ENCODE measurements at places on chromosomes 4 and X.

DNA sequence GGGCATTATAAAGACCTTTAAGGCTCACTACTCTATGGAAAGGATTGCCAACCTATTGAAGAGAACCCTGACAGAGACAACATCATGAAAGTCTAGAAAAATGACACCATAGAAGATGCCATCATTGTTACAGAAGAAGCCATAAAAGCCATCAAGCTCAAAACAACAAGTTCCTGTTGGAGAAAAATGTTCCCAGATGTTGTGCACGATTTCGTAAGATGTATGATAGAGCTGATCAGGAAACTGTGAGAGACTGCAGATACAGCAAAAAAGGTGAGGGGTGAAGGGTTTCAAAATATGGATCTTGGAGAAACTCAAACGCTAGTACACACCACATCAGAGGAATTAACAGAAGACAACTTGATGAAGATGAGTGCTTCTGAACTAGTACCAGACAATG, 53.3 kb downstream of the WDFY3 start:
- H3K27ac ChIP-seq: no peak overlapping the region
- no peaks in the 10 kb centered on the region for H3K27me3 ChIP-seq
- H3K4me1 ChIP-seq: peaks cover 2% of the 10 kb centered on the region
- DNase-seq: no peak

DNA sequence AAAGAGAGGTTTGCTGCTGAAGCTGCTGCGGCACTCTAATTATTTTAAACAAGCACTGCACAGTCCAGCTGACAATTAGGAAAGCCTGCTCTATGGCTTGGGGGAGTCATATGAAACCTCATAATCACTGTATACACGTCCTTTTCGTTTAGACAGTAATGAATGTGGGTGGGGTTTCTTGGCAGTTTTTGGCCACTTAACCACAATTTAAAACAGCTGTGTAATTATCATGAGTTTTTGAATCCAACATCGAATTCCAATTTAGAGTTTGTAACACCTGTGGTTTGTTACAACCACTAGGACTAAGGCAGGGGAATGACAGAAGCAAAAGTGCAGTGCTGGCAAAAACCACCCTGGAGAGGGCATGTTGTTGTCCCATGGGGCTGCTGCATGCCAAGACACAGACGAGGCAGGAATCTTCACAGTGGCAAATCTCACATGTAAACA, 99.5 kb downstream of the CXXC4 start:
- no peak overlapping the region for H3K4me3 ChIP-seq
- no peak overlapping the region for H3K27ac ChIP-seq
- DNase-seq: no peak
- H3K36me3 ChIP-seq: no peaks in the 10 kb centered on the region

GRCh38 chr4:40458683-40459082, 123.5 kb downstream of the CHRNA9 start:
- H3K27ac ChIP-seq: no peak overlapping the region
- no peaks in the 10 kb centered on the region for H3K27me3 ChIP-seq
- H3K4me3 ChIP-seq: no peak overlapping the region

DNA sequence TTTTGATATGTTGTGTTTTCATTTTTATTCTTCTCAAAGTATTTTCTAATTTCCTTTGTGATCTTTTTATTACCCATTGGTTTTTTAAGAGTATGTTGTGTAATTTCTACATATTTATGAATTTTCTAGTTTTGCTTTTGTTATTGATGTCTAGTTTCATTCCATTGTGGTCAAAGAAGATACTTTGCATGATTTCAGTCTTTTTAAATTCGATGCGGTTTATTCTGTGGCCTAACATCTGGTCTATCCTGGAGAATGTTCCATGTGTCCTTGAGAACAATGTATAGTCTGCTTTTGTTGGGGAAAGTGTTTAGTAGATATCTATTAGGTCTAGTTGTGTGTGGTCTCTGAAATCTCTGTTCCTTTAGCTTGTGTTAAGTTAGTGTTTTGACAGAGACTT, 46.2 kb downstream of the PPEF1 start:
- no peak overlapping the region for H3K4me3 ChIP-seq
- H3K36me3 ChIP-seq: no peaks in the 10 kb centered on the region
- H3K27me3 ChIP-seq: no peaks in the 10 kb centered on the region
- no peak for DNase-seq
- H3K27ac ChIP-seq: no peak overlapping the region

- H3K36me3 ChIP-seq: no peaks in the 10 kb centered on the region
- no peak overlapping the region for H3K4me3 ChIP-seq
- H3K4me1 ChIP-seq: no peaks in the 10 kb centered on the region
Measured at GRCh38 chr4:137946453-137947174, 295.5 kb downstream of the SLC7A11 start.

- no peaks in the 10 kb centered on the region for H3K36me3 ChIP-seq
- H3K27ac ChIP-seq: no peak overlapping the region
- no peaks in the 10 kb centered on the region for H3K27me3 ChIP-seq
- no peak overlapping the region for H3K4me3 ChIP-seq
Measured at GRCh38 chr4:33649471-33649870, 2594.8 kb downstream of the ARAP2 start.

DNA sequence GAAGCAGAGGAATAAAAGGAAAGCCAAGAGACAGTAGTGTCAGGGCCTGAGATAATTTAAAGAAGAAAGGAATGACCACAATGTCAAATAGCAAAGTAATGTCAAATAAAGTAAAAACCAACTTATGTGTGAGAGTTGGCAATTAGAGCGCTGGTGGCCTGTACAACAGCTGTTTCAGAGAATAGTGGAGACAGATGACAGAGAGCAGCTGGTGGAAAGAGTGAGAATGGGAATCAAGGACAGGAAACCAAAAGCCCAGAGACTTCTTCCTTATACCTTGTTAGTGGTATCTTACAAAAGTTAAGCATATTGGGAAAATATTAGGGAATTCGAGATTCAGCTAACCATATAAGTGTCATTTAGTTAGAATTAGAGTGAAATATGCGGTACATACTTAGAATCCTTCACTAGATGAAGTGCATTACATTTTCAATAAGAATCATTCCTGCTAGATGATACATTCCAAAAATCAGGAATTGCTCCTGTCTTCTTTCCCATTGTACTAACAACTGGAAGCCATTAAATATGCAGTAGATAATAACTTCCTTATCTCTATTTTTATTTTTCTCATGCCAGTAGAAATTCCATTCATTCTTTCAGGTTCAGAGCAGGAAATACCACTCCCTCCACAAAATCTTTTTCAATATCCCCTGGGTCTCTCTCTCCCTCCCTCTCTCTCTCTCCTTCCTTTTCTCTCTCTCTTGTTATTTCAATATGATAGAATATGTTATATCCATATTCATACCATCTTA, 525.4 kb downstream of the CENPC start:
- no peak overlapping the region for H3K4me3 ChIP-seq
- H3K27ac ChIP-seq: no peak overlapping the region
- no peaks in the 10 kb centered on the region for H3K36me3 ChIP-seq
- no peak for DNase-seq

DNA sequence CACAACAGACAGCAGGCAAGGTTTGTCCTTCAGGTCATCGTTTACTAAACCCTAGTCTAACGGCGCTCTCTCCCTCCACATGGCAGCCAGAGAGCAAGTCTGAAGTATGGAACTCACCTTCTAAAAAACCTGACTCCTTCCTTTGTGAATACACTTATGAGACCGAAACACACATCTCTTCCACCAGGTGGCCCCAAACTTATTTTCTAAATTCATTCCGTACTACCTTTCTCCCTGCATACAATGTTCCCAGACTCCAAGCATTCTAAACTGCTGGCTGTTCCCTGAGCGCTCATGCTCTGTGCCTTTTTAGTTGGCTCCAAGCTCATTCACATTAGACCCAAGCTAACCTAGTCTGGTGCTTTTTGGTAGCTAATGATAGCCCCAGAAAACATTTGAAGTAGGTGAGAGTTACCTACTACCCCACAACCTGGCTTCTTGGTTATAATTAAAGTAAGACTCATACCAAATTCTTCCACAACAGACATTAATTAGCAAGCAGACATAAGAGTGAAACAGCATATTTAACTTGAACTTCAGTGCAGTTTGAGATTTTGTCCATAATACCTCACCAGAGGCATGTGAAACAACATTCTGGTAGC, 67.6 kb upstream of the DCLK2 start:
- no peak overlapping the region for H3K4me3 ChIP-seq
- H3K27me3 ChIP-seq: no peaks in the 10 kb centered on the region
- no peaks in the 10 kb centered on the region for H3K36me3 ChIP-seq
- peak; percentile 27 for DNase-seq
- H3K27ac ChIP-seq: no peak overlapping the region
- H3K4me1 ChIP-seq: peaks cover 5% of the 10 kb centered on the region

GRCh38 chr4:43835869-43836268, 612.7 kb downstream of the KCTD8 start:
- no peaks in the 10 kb centered on the region for H3K27me3 ChIP-seq
- H3K36me3 ChIP-seq: no peaks in the 10 kb centered on the region
- no peak for DNase-seq
- no peak overlapping the region for H3K27ac ChIP-seq

DNA sequence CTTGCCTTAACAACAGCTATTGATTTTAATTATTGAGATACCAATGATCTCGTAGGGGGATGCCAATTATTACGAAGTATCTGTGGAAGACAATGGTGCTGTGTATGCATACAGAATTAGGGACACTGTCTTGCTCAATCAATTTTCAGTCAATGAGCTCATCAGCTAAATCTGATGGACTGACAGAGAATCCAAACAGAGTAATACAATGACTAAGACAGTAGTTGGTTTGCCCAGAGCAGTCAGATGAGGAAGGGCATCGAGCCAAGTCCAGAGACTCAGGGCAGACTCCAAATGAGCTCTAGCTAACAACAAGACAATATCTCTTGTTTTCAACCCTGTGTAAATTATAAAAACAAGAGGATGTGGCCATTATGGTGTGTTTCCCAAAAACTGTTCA, 14.7 kb upstream of the GSX2 start:
- no peaks in the 10 kb centered on the region for H3K27me3 ChIP-seq
- H3K36me3 ChIP-seq: no peaks in the 10 kb centered on the region
- no peaks in the 10 kb centered on the region for H3K4me1 ChIP-seq

GRCh38 chrX:133819546-133819945, 165.8 kb downstream of the GPC3 start:
- no peaks in the 10 kb centered on the region for H3K4me1 ChIP-seq
- DNase-seq: no peak
- H3K27ac ChIP-seq: no peak overlapping the region
- no peak overlapping the region for H3K4me3 ChIP-seq
- H3K36me3 ChIP-seq: no peaks in the 10 kb centered on the region
- no peaks in the 10 kb centered on the region for H3K27me3 ChIP-seq

DNA sequence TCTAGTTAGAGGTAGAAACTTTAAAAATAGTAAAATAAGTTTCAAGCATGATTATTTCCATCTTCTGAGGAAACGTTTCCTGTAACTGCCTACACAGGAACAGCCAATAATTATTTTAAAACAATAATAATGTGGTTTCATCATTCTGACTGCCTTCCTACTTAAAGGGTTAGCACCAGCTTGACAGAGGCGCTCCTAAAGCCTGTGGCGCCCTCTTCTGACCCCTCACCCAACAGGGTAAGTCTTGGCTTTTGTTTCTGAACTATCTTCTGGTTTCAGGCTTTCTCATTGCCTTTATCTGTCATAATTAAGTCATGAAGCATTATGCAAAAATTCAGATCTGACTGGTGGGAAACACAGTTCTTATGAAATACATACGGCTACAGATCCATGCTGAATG, 96.7 kb downstream of the ITM2A start:
- DNase-seq: no peak
- H3K27me3 ChIP-seq: no peaks in the 10 kb centered on the region
- H3K4me3 ChIP-seq: no peak overlapping the region
- H3K4me1 ChIP-seq: no peaks in the 10 kb centered on the region
- no peaks in the 10 kb centered on the region for H3K36me3 ChIP-seq
- no peak overlapping the region for H3K27ac ChIP-seq

GRCh38 chr4:184500748-184501589, 26.6 kb upstream of the IRF2 start:
- no peaks in the 10 kb centered on the region for H3K36me3 ChIP-seq
- no peak for DNase-seq
- H3K4me3 ChIP-seq: no peak overlapping the region

- no peak overlapping the region for H3K4me3 ChIP-seq
- no peak overlapping the region for H3K27ac ChIP-seq
- DNase-seq: no peak
- H3K36me3 ChIP-seq: no peaks in the 10 kb centered on the region
Measured at GRCh38 chr4:1599491-1600210, 84.5 kb downstream of the FAM53A start.

- H3K27ac ChIP-seq: no peak overlapping the region
- no peaks in the 10 kb centered on the region for H3K27me3 ChIP-seq
- no peak for DNase-seq
- H3K36me3 ChIP-seq: no peaks in the 10 kb centered on the region
- peaks cover 3% of the 10 kb centered on the region for H3K4me1 ChIP-seq
- no peak overlapping the region for H3K4me3 ChIP-seq
Measured at GRCh38 chr4:48636911-48637310, 143.2 kb downstream of the FRYL start.

- no peak overlapping the region for H3K4me3 ChIP-seq
- H3K27ac ChIP-seq: no peak overlapping the region
- no peaks in the 10 kb centered on the region for H3K36me3 ChIP-seq
- H3K27me3 ChIP-seq: no peaks in the 10 kb centered on the region
- no peaks in the 10 kb centered on the region for H3K4me1 ChIP-seq
Measured at GRCh38 chr4:155973639-155974475, 20.2 kb upstream of the CTSO start.

GRCh38 chr4:170589597-170590191, 499.9 kb upstream of the AADAT start:
- DNase-seq: no peak
- H3K4me3 ChIP-seq: no peak overlapping the region
- no peaks in the 10 kb centered on the region for H3K27me3 ChIP-seq
- no peak overlapping the region for H3K27ac ChIP-seq
- peaks cover 2% of the 10 kb centered on the region for H3K4me1 ChIP-seq

DNA sequence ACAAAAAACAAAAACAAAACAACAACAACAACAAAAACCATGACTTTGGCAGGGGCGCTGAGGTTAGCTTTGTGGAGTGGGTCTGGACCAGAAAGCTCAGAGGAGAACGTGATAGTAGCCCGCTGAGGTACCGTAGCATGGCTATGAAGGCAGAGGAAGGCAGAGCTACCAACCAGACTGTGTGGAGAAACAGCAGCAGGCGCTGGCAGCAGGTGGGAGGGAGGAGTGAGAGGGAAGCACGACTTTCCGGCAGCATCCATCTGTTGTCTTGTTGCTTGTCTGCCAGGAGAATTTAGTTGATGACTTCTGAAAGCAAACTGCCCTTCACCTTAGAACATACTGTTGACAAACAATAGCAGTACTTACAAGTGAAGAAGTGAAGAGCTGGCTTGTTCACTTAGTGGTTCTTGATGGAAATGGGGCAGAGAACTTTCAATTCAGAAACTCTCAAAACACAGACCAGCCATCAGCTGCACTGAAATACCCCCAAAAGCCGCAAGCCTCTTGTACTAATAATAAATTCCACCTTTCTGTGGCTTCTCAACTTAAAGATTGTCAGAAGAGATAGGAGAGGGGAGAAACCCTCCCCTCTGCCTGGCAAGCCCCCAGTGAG, 447.2 kb downstream of the SLITRK2 start:
- no peaks in the 10 kb centered on the region for H3K27me3 ChIP-seq
- no peaks in the 10 kb centered on the region for H3K4me1 ChIP-seq
- DNase-seq: no peak
- no peak overlapping the region for H3K27ac ChIP-seq
- no peak overlapping the region for H3K4me3 ChIP-seq

- no peak overlapping the region for H3K4me3 ChIP-seq
- H3K36me3 ChIP-seq: no peaks in the 10 kb centered on the region
- no peaks in the 10 kb centered on the region for H3K27me3 ChIP-seq
- no peaks in the 10 kb centered on the region for H3K4me1 ChIP-seq
- DNase-seq: no peak
- H3K27ac ChIP-seq: no peak overlapping the region
Measured at GRCh38 chr4:176858839-176859238, 66.1 kb upstream of the VEGFC start.

GRCh38 chr4:83558680-83559079, 22.8 kb downstream of the GPAT3 start:
- no peak overlapping the region for H3K27ac ChIP-seq
- no peaks in the 10 kb centered on the region for H3K27me3 ChIP-seq
- no peak overlapping the region for H3K4me3 ChIP-seq
- H3K36me3 ChIP-seq: no peaks in the 10 kb centered on the region
- H3K4me1 ChIP-seq: no peaks in the 10 kb centered on the region
